ACHN (cell line): ENCODE measurements at places on chromosomes 4 and X.
A peak's percentile ranks its signal among the peaks of the same experiment; 100 is the strongest.

GRCh38 chr4:120218981-120219380 is 152.3 kb upstream of the MAD2L1 start:
- DNase-seq = no peak

- no peak for DNase-seq
These were observed 359.6 kb downstream of the IL1RAPL1 start for GRCh38 chrX:28946846-28947245.

DNA sequence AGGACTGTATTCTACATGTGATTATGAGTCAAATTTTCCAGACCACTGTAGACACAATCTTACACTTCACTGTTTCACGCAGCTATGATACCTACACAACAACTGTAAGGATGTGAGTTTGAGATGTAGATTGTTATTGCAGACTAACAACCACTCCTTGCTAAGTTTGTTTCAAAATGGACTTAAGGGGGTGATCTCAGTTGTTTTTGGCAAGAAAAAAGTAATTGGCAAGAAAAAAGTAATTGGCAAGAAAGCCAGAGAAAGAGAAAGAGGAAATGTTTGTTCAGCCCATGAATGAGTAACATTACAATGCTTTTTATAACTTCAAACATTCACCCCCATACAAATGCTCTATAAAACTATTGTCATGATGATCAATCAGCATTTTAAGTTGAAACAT is 466.4 kb downstream of the DMD start:
- no peak for DNase-seq

DNA sequence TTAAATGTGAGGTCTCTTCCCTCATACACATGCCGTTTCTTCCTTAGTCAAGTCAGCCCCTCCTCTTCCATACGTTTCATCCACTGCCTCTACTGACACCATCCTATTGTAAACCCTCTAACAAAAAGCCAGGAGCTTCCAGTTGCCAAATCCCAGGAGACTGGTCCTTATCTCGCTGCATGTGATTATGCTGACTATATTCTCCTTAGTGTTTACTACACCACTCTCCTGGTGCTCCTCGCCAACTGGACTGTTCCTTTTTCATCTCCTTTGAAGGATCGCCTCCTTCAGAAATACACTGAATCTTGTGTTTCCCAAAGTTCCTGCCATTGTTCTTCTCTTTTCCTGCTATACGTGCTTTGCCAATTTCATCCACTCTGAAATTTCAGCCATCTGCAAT is 27.7 kb downstream of the MAML3 start:
- DNase-seq = no peak

- DNase-seq = peak; percentile 50
These were observed 47.3 kb upstream of the SCML1 start for GRCh38 chrX:17689971-17690409.

DNA sequence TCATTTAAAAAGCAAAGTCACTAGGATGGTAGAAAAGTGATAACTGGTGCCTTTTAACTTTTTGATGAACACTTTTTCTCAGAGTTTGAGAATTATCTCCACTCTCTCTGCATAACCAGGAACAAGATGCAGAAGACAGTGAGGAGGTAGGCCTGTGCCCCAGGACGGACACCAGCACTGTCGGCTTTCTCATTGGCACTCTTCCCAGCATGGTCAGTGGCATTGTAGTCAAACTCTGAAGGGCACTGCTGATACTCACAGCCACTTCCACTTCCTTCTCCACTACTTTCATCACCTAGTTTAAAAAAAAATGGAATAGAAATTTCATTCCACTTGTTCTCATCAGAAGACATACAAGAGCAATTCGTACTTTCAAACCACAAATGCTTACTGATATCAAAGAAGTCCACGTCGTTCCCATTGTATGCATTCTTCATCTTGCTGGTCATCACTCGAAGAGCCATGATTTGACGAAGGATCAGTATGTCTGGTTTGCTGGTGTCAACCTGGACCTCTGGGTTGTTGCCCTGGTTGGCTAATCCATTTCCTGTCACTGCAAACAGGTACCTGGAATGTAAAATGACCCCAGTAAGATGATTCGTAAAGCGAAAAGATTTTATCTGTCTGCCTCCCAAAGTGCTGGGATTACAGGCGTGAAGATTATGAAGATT is 84.8 kb upstream of the TFDP3 start:
- DNase-seq = no peak

- DNase-seq = no peak
These were observed 141.8 kb downstream of the CBR4 start for GRCh38 chr4:168868044-168868781.

DNA sequence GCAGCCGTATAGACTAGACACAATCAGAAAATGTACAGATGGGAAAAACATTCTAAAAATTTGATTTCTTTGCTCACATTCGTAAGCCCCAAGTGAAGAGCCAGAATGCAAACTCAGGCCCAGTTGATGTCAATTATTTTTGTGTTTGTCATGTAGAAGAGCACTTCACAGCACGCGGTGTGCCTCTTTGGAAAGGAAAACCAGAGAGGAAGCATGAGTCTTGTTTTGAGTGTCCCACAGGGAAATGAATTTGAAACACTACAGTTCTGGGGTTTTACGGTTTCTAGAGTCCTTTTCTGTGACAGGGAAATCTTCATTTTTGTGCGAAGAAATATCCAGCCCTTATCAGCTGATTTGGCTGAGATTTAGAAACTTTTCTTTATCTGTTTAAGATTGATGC is 554.6 kb upstream of the BOD1L1 start:
- no peak for DNase-seq

- DNase-seq = peak; percentile 46
These were observed 1.3 kb downstream of the MSX1 start for GRCh38 chr4:4860600-4861389.

- no peak for DNase-seq
These were observed 95.3 kb downstream of the FANCB start for GRCh38 chrX:14777525-14777924.

DNA sequence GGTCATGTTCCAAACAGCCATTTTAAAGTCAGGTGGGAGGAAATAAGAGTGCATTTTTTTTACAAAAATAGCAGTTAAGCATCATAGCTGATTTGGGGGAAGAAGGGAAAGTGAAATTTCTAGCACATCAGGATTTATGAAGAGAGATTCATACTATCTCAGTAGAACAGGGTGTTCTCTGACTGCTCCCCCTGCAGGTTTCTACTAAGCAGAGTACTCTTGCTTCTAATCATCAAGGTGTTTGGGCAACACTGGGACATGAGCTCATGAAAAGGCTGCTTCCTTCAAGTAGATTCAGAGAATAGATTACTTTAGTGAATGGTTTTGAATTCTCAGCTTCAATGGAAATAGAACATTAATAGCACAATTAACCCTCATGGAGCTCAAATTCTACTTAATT is 591.4 kb upstream of the PCDH10 start:
- DNase-seq = peak; percentile 1

DNA sequence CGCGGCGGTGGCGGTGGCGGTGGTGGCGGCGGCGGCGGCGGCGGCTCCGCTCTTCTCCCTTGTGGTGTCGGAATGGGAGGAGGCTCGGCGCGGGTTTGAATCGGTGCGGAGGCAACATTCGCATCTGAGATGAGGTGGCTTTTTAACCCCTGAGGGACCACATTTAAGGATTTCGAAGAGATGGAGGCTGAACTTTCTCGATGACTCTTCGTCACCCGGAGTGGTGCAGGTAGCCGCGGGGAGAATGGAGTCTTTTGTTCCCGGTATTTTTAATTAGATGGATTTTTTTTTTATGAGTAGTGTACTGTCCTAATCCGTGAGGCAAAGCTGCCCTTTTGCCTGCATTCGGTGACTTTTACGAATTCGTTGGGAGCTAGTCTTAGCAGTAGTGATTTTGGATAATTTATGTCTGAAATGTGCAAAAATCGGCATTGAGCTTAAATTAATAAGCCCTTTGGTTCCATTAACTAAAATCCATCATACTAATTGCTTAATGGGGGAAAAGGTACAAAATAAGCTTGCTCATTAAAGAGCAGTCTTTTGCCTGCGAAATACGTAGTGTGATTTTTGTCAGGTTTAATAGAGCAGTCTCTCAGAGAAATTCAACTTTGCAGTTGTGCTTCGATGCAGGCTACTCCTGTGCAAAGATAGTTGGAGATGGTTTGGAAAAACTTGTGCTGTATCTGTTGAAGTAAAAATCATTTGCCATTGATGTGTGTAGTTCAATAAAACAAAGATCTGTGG is 206.2 kb downstream of the TENM3 start:
- peak; percentile 60 for DNase-seq

DNA sequence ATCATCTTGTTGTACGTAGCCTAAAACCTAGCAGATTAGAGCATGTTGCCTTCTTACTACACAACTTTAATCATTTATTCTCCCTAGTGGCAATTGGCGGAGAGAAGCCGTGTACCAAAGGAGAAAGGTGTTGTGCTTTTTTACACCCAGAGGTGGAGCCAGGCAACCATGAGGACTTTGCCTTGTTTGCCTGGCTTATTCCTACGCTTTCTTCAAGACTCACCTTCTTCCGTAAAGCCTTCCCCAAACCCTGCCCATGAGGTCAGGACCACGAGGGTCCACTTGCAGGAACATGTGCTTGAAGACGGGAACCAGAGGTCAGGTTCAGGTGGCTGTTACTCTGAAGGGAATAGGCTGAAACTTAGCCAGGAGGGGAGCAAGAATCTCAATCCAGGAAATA is 290.5 kb downstream of the RAB28 start:
- DNase-seq = no peak

GRCh38 chrX:23841847-23842522 is 59.0 kb downstream of the SAT1 start:
- DNase-seq = no peak

DNA sequence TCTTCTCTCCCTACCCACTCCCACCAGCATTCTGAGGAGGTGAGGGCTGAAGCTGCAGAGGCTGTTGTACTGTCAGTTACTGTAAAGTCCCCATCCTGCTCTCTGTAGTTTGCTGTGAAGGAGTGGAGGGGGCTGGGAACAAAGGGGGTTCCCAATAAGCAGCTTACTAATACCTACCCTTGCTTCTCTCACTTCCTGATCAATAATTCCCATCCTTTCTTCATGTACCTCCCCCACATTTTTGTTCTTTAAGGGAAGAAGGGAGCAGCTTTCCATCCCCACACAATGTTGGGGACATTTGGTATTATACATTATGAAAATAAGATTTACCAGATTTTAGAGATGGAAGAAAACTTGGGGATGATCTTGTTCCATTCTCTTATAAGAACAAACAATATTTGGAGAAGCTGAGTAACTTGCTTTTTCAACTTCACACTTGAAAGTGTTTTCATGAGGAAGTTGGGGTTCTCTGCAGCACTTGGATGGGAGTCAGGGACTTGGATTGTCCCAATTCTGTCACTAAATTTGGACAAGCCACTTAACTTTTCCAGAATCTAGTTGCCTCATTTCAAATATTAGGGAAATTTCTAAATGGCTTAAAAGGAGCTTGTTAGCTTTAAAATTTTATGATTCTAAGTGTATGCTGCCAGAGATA is 5.4 kb downstream of the TBC1D1 start:
- DNase-seq = no peak

DNA sequence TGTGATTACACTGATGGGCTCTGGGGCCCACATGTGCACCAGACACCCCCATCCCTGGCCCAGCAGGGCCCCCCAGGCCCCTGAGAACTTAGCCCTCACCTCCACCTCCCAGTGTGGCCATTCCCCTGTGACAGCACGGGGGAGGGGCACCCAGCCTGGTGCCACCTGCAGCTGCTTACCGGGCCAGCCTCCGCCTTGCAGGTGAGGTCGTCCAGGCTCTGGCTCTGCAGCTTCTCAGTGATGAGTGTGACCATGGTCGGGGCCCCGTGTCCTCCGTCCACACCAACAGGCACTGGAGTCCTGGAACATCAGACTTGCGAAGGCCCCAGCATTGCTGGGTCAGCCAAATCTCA is 15.6 kb downstream of the FAM53A start:
- no peak for DNase-seq

DNA sequence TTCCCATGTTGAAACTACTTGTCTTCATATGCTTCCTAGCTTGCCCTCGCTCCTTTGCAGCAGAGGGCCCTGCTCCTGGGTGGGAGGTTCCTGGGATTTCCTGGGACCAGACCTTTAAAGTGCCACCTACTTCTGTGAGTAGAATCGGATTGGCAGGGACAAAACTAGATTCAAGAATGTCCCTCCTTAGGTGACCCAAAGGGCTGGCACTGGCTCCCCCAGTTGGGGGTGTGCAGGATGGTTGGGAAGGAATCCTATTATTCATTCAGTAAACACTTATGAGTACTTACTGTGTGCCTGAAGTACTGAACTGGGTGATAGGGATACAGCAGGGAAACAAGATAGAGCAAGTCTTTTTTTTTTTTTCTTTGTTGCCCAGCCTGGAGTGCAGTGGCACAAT is 2.6 kb upstream of the KANTR start:
- no peak for DNase-seq

DNA sequence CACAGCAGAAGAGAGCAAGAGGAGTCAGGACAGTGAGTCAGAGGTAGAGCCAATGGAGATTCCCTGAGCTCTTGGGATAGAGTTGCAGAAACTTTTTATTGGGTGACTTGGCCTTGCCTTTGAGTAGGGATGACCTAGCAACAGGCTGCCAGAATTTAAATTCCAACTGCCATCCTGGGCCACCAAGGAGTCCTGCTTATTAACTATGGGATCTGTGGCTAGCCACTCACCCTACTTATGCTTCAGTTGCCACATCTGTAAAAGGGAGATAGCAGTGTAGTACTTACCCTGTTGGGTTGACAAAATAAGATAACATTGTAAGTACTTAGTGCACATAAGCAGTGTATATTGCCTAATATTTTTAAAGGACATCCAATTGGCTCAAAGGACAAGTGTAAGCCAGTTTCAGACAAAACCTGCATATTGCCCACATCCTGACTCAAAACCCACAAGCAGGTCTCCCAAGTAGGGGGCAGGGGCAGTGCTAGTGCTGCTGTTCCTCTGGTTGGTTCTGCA is 43.5 kb upstream of the TMEM164 start:
- no peak for DNase-seq

GRCh38 chr4:118905566-118905965 is 16.9 kb downstream of the SYNPO2 start:
- no peak for DNase-seq

DNA sequence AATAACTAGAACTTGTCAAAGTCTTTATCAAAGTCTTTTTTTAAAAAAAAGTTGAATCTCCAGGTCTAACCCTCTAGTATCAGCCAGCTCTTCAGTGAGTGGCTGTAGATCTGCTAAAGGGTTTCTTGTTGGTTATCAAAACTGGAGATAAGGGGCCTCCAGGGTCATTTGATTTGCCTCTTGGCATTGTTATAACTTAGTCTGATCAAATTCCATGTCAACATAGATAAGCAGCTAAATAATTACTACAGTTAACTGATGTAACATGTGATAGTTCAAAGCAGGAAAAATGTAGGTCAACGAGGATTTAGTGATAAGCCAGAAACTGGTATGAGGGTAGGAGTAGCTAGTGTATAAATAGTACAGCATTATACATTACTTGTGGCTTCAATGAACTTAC is 465.1 kb downstream of the PDHA2 start:
- DNase-seq = no peak
